ENCODE measurements at places on chromosomes 1 and 21.
A peak's percentile ranks its signal among the peaks of the same experiment; 100 is the strongest.

- DNase-seq = peak; percentile 43
These were observed 145.0 kb downstream of the RASAL2 start for GRCh38 chr1:178238722-178239510.

DNA sequence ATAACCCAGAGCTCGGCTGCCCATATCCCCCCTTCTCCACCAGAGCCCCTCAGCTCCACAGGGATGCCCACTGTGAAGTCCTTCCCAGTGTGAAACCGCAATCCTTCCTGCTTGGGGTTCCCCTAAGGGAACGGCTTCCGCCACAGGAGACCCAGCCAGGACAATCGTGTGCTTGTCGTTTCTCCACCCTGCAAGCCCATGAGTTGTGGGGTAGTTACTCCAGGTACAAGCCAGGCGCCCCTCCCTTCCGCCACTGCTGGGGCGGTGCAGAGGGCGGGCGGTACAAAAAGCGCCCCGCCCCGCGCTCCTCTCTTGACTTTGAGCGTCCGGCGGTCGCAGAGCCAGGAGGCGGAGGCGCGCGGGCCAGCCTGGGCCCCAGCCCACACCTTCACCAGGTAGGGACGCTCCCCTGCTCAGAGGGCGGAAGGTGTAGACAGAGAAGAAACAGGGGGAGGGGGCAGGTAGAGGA is at the start of gene TINAGL1:
TSS of gene TINAGL1 (plus strand) at position 315 of the 469 bp plus-strand sequence. CDS start 634 bp downstream, outside the sequence.
- DNase-seq = no peak

DNA sequence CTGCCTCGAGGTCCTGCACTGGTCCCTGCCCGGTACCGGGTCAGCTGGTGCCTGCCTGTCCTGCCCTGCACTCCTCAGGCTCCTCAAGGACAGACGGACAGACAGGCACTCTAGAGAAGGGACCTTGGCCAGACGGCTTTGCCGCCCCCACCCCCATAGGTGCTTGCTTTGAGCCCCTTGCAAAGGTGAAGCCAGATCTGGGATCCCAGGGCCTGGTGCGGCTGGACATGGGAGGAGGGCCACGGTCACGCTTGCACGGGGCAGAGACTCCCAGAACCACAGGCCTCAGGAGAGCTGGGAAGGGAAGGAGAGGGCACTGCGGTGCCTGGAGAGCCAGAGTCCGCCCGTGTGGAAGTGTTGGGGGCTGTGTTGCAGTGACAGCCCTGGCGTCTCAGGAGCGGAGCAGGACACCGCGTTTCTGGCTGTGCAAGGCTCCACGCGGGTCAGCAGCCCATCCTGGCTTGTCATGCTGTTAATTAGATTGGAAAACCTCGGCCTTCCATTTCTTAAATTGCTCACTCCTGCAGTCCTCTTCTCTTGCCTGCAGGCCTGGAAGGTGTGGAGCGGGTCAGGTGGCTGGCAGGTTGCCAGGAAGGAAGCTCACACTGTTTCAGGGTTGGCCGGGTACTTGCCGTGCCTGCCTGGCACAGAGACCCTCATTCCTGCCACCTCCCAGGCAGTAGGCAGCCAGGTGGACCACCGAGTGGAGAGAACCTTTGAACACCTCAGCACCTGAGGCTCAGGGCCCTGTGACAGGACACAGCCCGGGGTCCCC is 16.3 kb downstream of the COL18A1 start:
- no peak for DNase-seq

DNA sequence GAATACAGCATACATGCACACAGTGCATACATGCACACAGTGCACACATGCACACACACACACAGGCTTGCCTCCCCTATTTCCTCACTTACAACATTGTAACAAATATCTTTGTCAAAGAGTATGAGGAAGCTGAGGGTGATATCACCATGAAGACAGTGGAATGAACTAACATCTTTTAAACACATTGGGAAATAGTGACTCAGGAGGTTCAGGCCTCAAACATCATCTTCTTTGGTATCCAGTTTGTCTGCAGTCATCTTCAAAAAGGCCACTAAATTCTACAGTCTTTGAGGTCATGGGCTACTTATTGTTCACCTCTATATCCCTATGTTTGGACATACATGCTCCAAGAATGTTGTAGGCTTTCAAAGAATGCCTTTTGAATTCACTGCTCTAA is 2.1 kb upstream of the LCE2B start:
- DNase-seq = no peak

DNA sequence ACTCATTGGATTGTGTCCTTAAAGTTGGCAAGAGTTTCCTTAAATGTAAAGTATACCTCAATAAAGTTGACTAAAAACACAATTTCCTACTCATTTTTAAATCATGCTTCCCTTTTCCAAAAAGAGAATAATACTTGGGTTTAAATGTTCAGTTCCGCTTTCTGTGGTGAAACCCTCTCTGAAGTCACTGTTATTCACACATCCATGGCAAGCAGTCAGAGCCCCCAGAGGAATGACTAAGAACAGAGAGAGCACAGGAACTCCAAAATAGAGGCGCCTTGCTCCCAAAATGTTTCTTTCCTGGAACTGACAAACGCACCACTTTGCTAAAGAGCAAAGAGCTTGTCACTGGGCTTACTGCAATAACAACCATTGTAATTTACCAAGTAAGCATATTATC is 142.5 kb downstream of the TIAM1 start:
- DNase-seq = no peak

GRCh38 chr1:156717351-156717750 is 10.9 kb upstream of the METTL25B start:
- DNase-seq = no peak

- no peak for DNase-seq
These were observed 822.4 kb upstream of the NEGR1 start for GRCh38 chr1:73104749-73105148.

GRCh38 chr1:38028105-38028591 is 15.6 kb downstream of the UTP11 start:
- DNase-seq = no peak

- no peak for DNase-seq
These were observed 6.3 kb upstream of the OSBPL9 start for GRCh38 chr1:51610637-51611036.

GRCh38 chr1:30906631-30907441 is 1.7 kb downstream of the SDC3 start:
- no peak for DNase-seq

DNA sequence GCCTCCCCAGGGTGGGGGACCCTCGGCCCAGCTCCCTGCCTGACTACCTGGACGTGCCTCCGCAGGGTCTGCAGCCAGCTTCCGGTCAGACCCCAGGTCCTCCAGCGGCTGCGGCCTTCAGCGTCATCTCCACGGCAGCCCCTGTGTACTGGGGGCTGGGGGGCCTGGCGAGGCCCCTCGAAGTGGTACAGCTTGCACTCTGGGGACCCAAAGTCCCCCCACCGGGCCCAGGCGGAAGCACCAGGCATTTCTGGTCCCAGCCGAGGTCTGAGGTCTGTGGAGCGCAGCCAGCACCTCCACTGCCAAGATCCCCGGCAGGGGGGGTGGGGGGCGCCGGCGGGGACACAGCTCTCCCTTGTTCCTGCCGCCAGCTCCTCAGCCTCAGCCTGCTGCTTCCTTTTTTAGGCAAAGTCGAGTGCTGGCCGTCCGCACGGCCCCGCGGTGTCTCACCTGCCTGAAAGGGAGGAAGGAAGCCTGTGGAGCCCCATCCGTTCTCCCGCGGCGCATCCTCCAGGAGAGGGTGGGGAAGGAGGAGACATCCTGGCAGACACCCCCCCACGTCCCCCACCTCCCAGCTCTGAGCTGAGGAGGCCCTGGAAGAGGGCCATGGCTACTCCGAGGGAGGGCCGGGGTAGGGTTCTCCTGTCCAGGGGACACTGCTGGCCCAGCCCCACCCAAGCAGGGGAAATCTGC is 1.2 kb upstream of the VWA1 start:
- DNase-seq = no peak

DNA sequence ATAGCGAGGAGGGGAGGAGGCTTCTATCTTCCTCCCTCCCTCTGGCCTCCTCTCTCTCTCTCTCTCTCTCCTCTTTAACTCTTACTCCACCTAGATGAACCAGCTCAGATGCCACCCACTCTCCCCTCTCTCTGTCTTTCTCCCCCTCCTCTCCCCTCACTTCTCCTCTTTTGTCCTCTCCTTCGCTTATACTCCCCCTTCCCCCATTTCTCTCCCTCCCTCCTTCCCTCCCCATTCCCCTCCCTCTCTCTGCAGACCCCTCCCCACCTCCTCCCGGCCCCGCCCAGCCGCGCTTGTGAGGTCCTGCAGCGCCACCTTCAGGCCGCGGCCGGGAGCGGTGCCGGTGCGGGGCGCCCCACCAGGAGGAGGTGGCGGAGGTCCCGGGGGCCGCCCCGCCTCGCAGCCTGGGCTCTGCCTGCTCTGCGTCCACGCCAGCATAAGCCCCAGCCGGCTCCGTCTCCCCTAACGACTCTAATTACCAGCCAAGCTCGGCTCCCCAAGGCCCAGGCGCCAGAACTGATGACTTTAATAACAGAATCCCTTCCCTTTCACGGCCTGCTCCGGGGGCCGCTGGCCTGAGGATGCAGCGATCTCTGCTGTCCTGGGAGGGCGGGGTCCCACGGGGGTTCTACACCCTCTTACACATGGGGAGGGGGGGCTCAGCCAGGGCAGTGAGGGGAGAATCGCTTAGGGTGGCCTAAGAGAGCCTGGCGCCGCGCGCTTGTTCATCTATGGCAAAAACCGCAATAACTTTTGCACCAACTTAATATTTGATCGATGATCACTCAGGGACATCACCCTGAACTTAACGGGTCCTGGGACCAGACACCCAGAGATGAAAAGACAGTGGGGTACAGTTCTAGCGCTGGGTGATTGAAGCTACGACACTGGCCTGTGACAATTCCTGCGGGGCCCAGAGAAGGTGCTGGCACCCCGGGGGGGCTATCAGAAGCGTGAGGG is 637.3 kb downstream of the MATN1 start:
- DNase-seq = peak; percentile 15

GRCh38 chr1:171345536-171345935 is 31.6 kb downstream of the FMO4 start:
- no peak for DNase-seq

DNA sequence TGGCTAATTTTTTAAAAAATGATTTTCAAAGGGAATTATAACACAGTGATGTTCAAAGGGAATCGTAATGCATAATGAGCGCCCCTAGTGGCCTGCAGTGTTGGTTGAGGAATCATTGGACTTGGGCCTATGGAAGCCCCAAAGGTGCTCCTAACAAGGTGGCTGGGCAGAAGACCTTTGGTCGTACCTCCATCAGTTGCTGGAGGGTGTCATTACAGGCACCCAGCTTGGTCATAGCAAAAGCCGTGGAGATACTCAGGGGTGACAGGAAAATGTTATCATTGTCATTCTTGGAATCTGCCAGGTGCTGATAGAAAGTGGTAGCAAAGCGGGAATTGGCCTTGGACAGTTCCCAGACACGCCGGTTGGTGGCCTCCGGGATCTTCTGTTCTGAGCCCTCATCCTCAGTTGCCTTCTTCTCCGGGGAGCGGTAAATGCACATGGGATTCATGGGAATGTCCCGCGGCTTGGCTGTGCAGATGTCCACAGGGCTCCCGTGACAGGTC is 2.7 kb downstream of the SERPINC1 start:
- peak; percentile 25 for DNase-seq

GRCh38 chr1:80675454-80675853 is 1125.3 kb upstream of the ADGRL2 start:
- no peak for DNase-seq

DNA sequence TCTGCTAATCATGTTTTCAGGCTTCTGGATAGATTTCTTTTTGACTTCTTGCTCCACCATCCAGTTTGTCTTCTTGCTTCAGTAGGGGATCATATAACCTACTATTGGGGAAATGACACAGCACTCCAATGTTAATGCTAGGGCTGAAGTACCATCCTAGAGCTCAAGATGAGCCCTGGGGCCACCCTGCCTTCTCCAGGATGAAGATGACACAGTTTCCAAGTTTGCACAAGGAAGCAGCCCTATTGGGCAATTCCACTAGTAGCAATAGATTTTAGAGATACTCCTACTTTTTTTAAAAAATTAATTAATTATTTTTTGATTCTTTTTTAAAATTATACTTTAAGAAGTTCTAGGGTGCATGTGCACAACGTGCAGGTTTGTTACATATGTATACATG is 11.3 kb upstream of the KLF18 start:
- no peak for DNase-seq

DNA sequence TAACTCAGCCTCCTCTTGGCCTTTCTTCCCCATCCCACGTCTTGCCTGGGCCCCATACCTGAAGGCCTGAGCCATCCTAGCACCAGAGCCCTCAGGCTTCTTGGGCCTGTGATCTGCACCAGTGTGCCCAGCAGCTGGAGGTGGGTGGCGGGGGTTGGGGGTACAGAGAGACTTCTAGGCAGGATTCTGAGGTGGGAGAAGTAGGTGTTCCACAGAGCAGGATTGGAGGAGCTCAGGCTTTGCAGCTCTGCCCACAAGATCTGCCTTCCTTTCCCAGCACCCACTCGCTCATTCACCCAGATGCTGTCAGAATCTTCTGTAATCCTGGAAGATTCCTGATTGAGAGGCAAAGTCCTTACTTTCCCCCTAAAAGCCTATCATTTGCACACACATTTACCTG is 10.0 kb upstream of the GJB5 start:
- no peak for DNase-seq

DNA sequence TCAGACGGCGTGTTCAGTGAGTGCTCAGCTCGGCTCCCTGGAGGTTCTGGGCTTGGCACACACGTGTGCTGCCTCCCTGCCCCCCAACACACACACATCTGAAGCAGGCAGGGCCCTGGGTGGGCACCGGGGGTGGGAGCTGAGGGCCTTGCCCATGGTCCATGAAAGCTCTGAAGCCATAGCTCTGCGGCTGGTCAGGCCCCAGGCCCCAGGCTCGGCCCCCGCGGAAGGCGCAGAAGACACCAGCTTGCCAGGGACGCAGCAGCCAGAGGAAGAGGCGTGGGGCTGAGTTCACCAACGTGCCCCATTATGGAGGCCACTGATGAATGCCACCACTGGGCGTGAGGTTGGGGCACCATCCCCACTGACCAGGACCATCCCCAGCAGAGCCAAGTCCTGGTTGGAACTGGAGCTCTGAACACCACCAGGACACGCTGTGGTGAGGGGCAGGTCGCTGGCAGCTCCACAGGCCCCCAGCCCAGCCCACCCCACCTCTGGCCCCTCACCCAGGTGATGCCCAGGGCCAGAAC is 4.2 kb downstream of the AURKAIP1 start:
- no peak for DNase-seq

DNA sequence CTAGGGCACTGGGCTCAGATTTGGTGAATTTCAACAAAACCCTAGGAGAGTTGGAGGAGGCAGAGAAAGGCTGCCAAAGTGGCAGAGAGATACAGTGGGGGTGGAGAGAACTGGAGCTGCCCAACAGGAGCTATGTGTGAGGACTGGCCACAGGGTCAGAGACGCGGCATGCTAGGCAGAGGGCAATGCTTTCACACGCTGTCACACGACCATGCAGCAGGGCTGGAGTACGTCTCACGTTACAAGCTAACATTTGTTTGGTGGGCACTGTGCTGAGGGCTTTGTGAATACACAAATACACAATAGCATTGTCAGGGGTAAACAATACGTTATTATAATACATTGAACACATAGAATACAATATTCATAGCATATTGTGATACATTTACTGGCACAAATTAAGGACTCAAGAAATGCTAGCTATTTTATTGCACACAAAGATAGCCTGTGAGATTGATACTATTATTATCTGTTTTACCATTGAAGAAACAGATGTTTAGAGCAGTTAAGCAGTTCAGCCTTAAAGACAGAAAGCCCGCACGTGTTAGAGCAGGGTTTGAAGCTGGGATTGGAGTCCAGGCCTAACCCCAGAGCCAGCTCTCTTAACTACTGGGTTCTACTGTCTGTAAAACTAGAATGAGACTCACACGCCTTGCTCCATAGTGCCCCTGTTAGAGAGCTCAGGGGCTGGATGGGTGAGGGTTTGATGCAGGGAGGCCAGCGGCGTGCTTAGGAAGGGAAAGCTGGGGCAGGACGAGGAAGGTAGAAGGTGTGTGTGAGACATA is 4.5 kb downstream of the RAB7B start:
- no peak for DNase-seq

- DNase-seq = no peak
These were observed 80.8 kb downstream of the PGBD5 start for GRCh38 chr1:230345139-230345885.

All from NCI-H1048 (cell line).